ENCODE measurements at places on chromosomes 11 and 22. TPM values are rescaled to one million over a fixed set of nuclear protein-coding genes. Genes with fewer than 3 reads are reported as not detected.

GRCh38 chr11:116712428-116712827, 60.4 kb downstream of the BUD13 start:
- H3K27me3 ChIP-seq: no peaks in the 10 kb centered on the region
- no peak for DNase-seq
- H3K4me1 ChIP-seq: no peaks in the 10 kb centered on the region
- no peak overlapping the region for H3K4me3 ChIP-seq

DNA sequence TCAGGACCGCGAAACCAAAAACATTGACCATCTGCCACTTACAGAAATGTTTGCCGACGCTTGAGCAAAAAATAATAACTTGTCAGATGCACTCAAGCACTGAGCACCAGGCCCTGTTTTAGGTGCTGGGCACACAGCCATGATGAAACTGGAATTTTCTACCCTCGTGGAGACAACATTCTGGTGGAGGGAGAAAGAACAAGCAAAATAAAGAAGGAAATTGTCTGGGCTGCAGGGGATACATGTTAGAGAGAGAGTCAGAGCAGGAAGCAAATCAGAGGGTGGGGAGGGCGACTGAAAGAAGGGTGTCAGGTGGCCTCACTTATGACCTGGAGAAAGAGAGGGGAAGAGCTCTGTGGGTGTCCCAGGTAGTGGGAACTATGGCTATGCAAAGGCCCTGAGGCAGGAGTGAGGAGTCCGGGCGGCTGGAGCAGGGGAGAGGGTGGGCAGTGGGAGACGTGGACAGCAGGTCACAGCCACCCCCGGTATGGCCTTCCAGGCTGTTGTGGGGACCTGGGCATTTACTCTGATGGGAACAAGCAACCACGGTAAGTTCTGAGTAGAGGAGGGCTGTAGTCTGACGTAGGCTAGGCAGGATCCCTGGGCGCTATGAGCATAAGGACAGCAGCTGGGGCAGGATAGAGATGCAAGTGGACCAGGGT, 78.8 kb downstream of the MYEOV start:
- H3K4me1 ChIP-seq: no peaks in the 10 kb centered on the region
- H3K27ac ChIP-seq: no peak overlapping the region
- no peak for DNase-seq

GRCh38 chr11:126352934-126353801, 2.3 kb upstream of the ST3GAL4 start:
- H3K4me3 ChIP-seq: peak overlapping the region; percentile 48
- peak; percentile 65 for DNase-seq
- H3K36me3 ChIP-seq: no peaks in the 10 kb centered on the region
- H3K27ac ChIP-seq: peak overlapping the region; percentile 63
- H3K27me3 ChIP-seq: no peaks in the 10 kb centered on the region

DNA sequence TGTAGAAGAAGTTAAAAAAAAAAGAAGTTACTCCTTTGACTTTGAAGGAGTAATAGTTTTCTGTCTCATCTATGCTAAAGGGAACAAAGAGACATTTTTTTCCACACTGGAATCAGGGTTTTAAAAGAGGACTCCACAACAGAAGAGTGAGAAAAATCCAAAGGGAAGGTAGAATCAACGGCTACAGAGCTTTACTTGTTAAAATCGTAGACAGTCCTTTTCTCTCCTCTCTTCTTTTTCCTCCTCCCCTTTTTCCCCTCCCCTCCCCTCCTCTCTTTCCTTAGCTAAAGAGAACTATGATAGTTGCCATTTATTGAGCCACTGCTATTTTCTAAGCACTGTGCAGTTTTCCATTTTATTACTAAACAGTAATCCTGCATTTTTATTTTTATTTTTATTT, 29.2 kb downstream of the DDIAS start:
- H3K4me3 ChIP-seq: no peak overlapping the region
- peak overlapping the region; percentile 97 for H3K27ac ChIP-seq
- no peaks in the 10 kb centered on the region for H3K27me3 ChIP-seq
- peaks cover 72% of the 10 kb centered on the region for H3K4me1 ChIP-seq
- peaks cover 55% of the 10 kb centered on the region for H3K36me3 ChIP-seq

GRCh38 chr22:41047801-41048211, 44.6 kb upstream of the EP300 start:
- H3K36me3 ChIP-seq: no peaks in the 10 kb centered on the region
- no peaks in the 10 kb centered on the region for H3K4me1 ChIP-seq
- H3K27me3 ChIP-seq: no peaks in the 10 kb centered on the region
- no peak overlapping the region for H3K27ac ChIP-seq
- no peak overlapping the region for H3K4me3 ChIP-seq

DNA sequence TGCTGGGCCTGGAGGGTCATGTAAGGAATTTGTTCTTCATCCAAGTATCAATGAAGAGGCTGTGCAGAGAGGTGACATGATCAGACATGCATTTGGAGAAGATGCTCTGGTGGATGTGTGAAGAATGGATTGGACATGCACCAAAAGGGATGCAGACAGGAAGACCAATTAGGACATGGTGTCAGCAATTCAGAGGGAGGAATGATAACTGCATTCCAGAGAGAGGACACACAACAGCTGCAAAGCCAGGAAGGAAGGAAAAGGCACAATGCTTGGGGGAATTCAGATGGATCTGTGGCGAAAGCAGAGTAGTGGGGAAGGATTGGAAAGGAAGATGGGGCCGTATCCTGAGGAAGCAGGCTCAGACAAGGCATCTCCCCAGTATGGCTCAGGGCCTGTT, 5.2 kb upstream of the ARRB1 start:
- H3K36me3 ChIP-seq: no peaks in the 10 kb centered on the region
- peaks cover 6% of the 10 kb centered on the region for H3K4me1 ChIP-seq
- DNase-seq: no peak
- no peak overlapping the region for H3K27ac ChIP-seq
- no peak overlapping the region for H3K4me3 ChIP-seq

- no peak overlapping the region for H3K4me3 ChIP-seq
- H3K36me3 ChIP-seq: no peaks in the 10 kb centered on the region
- peaks cover 6% of the 10 kb centered on the region for H3K4me1 ChIP-seq
- no peak for DNase-seq
Measured at GRCh38 chr22:45376703-45377102, 36.7 kb downstream of the SMC1B start.

DNA sequence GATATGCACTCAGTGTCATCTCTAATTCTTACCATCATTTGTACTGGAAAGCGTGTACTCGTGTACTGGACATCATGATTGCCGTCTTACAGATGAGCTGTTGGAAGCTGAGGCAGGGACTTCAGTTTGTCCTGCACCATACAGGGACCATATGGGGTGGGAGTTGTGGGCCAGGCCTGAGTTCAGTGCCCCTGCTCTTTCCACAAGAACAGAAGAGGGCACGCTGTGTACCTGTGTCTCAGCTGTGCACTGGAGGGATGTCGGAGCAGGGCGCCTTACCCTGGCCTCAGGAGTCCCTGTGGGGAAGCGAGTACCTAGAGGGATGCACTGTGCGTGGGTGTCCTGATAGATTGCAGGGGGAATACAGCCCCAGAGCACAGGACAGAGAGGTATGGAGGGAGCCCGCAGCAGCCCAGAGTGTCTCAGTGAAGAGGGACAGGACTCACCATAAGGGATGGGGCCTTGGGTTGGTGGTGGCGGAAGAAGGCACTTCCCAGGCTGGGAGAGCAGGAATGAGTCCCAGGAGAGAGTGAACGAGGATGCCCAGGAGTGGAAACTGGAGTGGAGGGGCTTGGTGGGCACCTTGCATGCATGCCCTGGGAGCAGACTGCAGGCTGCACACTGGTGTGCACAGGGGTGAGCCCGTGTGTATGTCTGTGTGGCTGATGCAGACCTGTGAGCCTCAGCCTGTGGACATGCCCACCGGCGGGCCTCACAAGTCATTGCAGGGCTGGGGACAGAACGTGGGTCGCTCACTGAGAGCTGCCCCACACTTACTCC, 329.7 kb downstream of the TBC1D22A start:
- no peak overlapping the region for H3K27ac ChIP-seq
- H3K4me1 ChIP-seq: peaks cover 20% of the 10 kb centered on the region
- no peak overlapping the region for H3K4me3 ChIP-seq
- no peak for DNase-seq
- H3K27me3 ChIP-seq: no peaks in the 10 kb centered on the region
- H3K36me3 ChIP-seq: no peaks in the 10 kb centered on the region

- no peak overlapping the region for H3K4me3 ChIP-seq
- H3K27ac ChIP-seq: no peak overlapping the region
- no peaks in the 10 kb centered on the region for H3K36me3 ChIP-seq
- no peaks in the 10 kb centered on the region for H3K4me1 ChIP-seq
Measured at GRCh38 chr11:16853266-16853665, 114.8 kb downstream of the C11orf58 start.

DNA sequence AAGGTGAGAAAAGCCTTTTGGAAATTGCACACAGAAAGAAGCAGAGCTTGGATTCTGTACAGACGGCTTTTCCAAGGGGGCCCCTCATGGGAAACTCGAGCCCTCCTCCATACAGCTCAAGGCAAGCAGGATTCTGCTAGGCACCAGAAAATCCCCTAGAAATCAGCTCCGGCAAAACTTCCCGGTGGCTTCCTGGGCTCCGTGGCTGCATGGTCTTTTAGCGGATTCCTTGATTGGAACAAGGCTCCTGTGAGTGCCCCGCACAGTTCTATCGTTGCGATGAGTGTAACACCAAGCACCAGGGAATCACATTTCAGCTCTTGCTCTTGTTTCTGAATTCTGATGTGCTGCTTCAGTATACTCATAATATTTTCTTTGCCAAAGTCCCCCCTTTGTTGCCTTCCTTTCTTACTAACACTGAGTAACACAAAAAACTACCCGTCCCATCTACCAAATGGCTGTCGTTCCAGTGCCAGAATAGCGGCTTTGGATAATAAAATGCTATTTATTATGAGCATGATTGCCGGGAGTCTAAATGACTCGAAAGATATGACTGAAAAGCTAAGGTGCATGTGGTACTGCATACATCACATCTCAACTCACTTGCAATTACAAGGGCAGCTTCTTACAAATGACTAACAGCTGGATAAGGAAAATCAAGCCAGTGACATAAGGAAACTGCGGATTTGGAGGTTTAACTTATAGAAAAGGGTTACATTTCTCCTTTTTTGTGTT, 494.1 kb downstream of the DLG2 start:
- no peak overlapping the region for H3K4me3 ChIP-seq
- H3K36me3 ChIP-seq: no peaks in the 10 kb centered on the region
- H3K4me1 ChIP-seq: no peaks in the 10 kb centered on the region
- no peak overlapping the region for H3K27ac ChIP-seq

- no peaks in the 10 kb centered on the region for H3K4me1 ChIP-seq
- H3K27me3 ChIP-seq: no peaks in the 10 kb centered on the region
- peak; percentile 91 for DNase-seq
- H3K36me3 ChIP-seq: no peaks in the 10 kb centered on the region
Measured at GRCh38 chr11:2305140-2305778, 3.4 kb downstream of the TSPAN32 start.

- no peak for DNase-seq
- H3K36me3 ChIP-seq: no peaks in the 10 kb centered on the region
- H3K27me3 ChIP-seq: no peaks in the 10 kb centered on the region
- peaks cover 13% of the 10 kb centered on the region for H3K4me1 ChIP-seq
Measured at GRCh38 chr11:111291764-111292163, 6.6 kb upstream of the POU2AF3 start.

- H3K4me1 ChIP-seq: no peaks in the 10 kb centered on the region
- H3K27me3 ChIP-seq: no peaks in the 10 kb centered on the region
- peaks cover 30% of the 10 kb centered on the region for H3K36me3 ChIP-seq
- no peak overlapping the region for H3K27ac ChIP-seq
Measured at GRCh38 chr22:22995166-22995565, 75.2 kb upstream of the GNAZ start.

BATF2 gene
- total RNA-seq: 0.18 TPM

C11orf86 gene
- not detected for total RNA-seq
